ENCODE measurements at places on chromosomes 6 and 20.

DNA sequence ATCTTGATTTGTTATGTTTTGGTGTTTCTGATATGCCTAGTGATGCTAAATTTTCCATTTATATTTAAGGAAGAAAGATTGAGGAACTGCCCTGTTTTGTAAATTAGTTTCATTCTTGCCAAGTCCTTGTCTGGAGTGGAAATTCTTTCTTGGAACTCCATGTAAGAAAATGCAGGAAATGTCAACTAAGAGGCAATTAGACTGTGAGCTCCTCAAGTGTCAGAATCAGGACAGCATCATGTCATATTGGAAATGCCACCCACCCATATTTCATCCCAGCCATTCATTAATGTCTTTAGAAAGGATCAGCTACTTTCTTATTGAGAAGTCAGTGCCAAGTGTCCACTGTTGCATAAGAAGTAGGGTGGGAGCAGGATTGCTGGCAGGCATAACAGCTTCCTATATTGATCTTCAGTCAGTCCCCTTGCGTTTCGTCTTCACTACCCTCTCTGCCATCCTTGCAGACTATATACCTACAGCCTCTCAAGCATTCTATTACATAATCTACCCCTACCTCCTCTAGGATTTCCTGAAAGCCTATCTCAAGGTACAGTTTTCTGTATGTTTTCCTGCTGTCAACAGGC lies 42.4 kb downstream of the HAO1 start:
- no peaks in the 10 kb centered on the region for H3K27me3 ChIP-seq
- H3K4me1 ChIP-seq: no peaks in the 10 kb centered on the region
- no peak overlapping the region for H3K4me3 ChIP-seq
- DNase-seq: no peak
- no peak overlapping the region for H3K27ac ChIP-seq

GRCh38 chr6:15166121-15166520 lies 79.7 kb upstream of the JARID2 start:
- peaks cover 4% of the 10 kb centered on the region for H3K4me1 ChIP-seq
- H3K4me3 ChIP-seq: no peak overlapping the region
- no peak for DNase-seq
- H3K27ac ChIP-seq: no peak overlapping the region
- no peaks in the 10 kb centered on the region for H3K27me3 ChIP-seq

DNA sequence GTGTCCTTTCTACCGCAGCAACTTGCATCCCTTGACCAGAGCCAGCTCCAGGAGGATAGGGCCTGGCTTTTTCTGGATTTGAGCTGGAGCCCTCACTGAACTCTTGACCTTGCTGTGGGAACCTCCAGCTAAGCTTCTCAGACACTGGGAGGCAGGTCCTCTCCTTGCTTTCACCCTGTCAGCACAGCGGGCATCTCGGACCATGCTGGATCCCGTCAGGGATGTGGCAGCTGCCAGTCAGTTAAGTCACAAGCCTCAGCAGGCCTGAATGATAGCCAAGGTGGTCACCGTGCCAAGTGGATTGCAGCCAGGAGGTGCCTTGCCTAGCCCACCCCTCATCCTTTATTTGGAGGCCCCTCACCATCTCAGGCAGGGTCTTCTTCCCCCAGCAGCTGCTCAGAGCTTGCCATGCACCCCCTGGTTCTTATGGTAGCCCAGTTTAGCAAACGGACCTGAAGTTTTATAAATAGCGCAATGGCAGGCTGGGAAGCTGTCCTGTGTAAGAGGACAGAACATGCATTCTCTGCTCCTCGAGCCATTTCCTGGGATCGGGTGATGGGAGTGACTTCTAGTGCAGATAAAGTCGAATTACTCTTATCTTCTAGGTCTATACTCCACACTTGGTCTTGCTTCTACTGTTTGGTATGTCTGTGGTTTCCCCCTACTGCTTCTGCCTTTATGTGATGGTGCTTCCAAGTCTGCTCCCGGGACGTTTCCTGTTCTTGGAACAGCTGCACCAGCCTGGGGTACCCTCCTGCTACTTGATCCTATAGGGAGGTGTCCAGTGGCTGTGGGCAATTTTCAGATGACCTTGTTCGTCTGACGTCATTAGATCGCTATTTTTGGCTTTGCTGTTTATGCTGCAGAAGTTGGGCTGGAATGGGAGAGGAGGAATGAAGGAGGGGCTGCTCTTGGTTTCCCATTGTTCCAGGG lies 7.1 kb upstream of the MYLK2 start:
- no peak overlapping the region for H3K27ac ChIP-seq
- H3K27me3 ChIP-seq: no peaks in the 10 kb centered on the region
- no peak for DNase-seq
- no peaks in the 10 kb centered on the region for H3K4me1 ChIP-seq

- no peaks in the 10 kb centered on the region for H3K36me3 ChIP-seq
- no peaks in the 10 kb centered on the region for H3K27me3 ChIP-seq
- DNase-seq: no peak
- peak overlapping the region; percentile 77 for H3K4me3 ChIP-seq
Measured at GRCh38 chr20:33443006-33443511, 504 bp downstream of the SNTA1 start.

DNA sequence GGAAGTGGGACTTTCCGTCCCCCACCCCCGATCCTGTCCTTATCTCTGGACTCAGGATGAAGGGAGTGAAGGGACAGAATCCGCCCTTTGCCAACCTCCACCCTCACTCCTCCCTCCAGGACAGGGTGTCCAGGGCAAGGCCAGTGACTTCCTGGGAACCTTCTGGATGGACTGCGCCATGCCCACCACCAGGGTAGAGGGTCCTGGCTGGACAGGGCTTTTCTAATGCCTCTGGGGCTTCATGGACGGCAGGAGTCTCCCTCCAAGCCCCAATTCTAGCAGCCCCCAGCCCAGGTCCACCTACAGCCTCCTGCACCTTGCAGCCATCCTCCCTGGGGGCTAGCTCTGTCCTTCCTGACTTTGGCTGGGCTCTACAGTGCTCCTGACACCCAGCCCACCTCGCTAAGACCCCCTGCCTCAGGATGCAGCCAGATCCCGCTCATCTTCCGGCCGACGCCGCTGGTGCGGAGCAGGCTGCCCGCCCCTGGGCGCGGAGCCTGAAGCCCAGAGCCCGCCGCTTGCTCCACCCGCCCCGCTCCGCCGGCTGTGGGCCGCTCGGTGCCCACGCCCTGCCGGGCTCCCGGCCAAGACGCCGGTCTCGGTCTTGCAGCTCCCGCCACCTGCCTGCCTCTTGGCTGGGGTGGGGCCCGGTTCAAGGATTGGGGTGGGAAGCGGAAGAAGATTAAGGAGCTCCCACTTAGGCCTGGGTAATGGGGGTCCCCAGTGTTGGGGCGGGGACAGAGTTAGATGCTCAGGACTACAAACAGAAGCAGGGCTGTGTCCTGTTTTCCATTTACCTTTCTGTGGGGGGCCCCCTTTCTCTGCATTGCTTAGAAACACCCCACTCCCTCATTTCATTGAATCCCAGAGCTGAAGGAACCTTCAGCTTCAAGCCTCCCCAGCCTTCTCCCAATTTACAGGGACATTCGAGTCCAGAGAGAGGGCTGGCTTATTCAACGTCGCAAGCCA lies 72.8 kb downstream of the MDGA1 start:
- H3K27ac ChIP-seq: no peak overlapping the region
- no peak overlapping the region for H3K4me3 ChIP-seq
- no peaks in the 10 kb centered on the region for H3K36me3 ChIP-seq
- peaks cover 11% of the 10 kb centered on the region for H3K4me1 ChIP-seq
- H3K27me3 ChIP-seq: peaks cover 1% of the 10 kb centered on the region

DNA sequence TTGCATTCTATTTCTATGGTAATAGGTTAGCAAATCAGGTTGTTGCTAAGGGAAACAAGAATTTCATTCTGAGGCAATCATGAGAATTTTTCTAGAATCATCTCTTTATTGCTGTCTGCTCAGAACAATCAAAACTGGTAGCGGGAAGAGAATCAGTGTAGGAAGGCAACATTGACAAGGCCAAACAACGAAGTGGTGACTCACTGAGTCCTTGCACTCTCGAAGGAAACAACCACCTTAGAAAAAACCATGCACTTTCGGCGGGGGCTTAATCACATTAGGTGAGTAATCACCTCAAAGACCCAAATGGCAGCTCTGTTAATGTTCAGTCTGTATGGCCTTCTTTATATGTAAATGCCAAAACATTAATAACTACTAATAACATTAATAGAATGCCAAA lies 78.8 kb upstream of the MAP7 start:
- H3K4me1 ChIP-seq: no peaks in the 10 kb centered on the region
- no peak overlapping the region for H3K27ac ChIP-seq
- DNase-seq: no peak
- H3K36me3 ChIP-seq: peaks cover 1% of the 10 kb centered on the region
- no peak overlapping the region for H3K4me3 ChIP-seq
- no peaks in the 10 kb centered on the region for H3K27me3 ChIP-seq

GRCh38 chr6:2576499-2576898 lies 174.2 kb downstream of the MYLK4 start:
- H3K27me3 ChIP-seq: no peaks in the 10 kb centered on the region
- no peak overlapping the region for H3K27ac ChIP-seq
- H3K4me1 ChIP-seq: no peaks in the 10 kb centered on the region
- DNase-seq: no peak
- no peaks in the 10 kb centered on the region for H3K36me3 ChIP-seq

DNA sequence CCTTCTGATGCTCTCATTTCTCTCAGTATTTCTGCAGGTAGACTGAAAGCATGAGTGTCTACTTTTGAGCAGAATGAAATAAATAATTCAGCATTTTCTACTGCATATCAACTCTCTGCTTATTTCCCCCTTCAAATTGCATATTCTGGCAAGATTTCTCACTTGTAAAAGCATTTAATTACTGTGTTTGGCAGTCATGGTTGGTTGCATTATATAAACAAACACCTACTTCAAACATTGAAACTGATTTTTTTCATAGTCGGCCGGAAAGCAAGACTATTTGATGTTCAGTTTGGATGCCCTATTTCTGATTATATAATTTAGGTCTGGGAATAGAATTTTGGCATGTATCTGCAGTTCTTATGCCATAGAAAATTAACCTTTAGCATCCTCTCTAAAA lies 73.1 kb downstream of the PLEKHG1 start:
- H3K27ac ChIP-seq: no peak overlapping the region
- no peak overlapping the region for H3K4me3 ChIP-seq
- H3K36me3 ChIP-seq: no peaks in the 10 kb centered on the region
- H3K27me3 ChIP-seq: no peaks in the 10 kb centered on the region
- DNase-seq: no peak
- no peaks in the 10 kb centered on the region for H3K4me1 ChIP-seq

GRCh38 chr6:39790772-39791171 lies 1.4 kb upstream of the DAAM2 start:
- no peak overlapping the region for H3K4me3 ChIP-seq
- H3K27ac ChIP-seq: no peak overlapping the region
- no peaks in the 10 kb centered on the region for H3K36me3 ChIP-seq
- H3K4me1 ChIP-seq: no peaks in the 10 kb centered on the region

GRCh38 chr6:112253841-112254816 lies at the start of gene LAMA4:
Gene LAMA4, minus strand, starts transcription at chr6:112254567. Its CDS starts 417 bp downstream, at chr6:112254150.
- H3K4me1 ChIP-seq: no peaks in the 10 kb centered on the region
- no peak within 1 kb of the TSS for H3K4me3 ChIP-seq
- DNase-seq: no peak
- H3K27ac ChIP-seq: no peak within 1 kb of the TSS
- peaks cover 9% of the 10 kb centered on the region for H3K27me3 ChIP-seq

DNA sequence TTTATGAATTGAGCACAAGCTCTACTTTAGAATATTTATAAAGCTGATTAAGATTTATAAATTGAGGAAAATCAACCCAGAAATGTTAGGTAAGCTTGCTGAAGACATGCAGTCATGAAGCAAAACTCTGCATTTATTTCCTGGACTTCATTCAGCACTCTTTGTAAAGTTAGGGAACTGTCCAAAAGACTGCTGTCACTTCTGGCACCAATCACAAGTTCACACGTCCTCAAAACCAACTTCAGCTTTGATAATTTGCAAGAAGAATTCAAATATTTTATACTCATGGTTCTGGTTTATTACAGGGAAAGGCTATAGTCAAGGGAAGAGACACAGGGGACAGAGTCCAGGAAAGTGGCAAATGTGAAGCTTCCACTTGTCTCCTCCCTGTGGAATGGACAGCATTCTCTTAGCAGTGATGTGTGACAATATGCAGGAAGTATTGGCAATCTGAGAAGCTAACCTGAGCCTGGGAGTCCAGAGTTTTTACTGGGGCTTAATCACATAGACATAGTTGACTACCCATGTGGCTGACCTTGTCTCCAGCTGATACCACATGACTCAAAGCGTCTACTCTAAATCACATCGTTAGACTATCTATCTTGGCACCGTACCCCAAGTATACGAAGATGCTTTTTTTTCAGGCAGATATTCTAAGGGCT lies 85.4 kb downstream of the PPP1R14C start:
- peaks cover 1% of the 10 kb centered on the region for H3K27me3 ChIP-seq
- DNase-seq: no peak

GRCh38 chr20:6637160-6637579 lies 130.3 kb upstream of the BMP2 start:
- no peaks in the 10 kb centered on the region for H3K36me3 ChIP-seq
- H3K27ac ChIP-seq: no peak overlapping the region
- H3K4me1 ChIP-seq: no peaks in the 10 kb centered on the region
- no peak for DNase-seq

- H3K27ac ChIP-seq: no peak overlapping the region
- DNase-seq: no peak
- no peak overlapping the region for H3K4me3 ChIP-seq
- H3K27me3 ChIP-seq: peaks cover 4% of the 10 kb centered on the region
Measured at GRCh38 chr6:90478278-90478677, 108.6 kb downstream of the MAP3K7 start.

- H3K4me3 ChIP-seq: no peak overlapping the region
- DNase-seq: no peak
- H3K27me3 ChIP-seq: no peaks in the 10 kb centered on the region
- no peaks in the 10 kb centered on the region for H3K36me3 ChIP-seq
Measured at GRCh38 chr6:40630051-40630450, 42.9 kb upstream of the LRFN2 start.

Data from GM12878 (cell line).